ENCODE measurements at places on chromosomes 1 and 21.

DNA sequence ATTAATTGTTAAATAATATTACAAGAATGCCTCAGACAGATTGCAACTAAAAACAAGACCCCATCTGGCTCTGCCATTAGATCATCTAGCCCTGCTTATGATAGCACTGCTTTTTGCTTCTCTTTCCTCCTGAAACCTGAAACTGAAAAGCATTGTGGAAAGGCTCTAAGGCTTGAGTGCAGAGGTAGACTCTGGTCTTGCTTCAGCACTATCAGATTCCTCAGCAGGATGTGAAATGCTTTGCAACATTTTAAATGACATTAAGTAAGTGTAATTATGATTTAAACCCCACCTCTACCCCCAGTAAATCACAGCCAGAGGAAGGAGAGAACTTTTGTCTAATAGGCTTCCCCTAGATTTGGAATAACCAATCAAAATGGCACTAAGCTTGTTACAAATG, 32.9 kb downstream of the PHC2 start:
- H3K27ac ChIP-seq: no peak overlapping the region
- no peaks in the 10 kb centered on the region for H3K27me3 ChIP-seq
- no peaks in the 10 kb centered on the region for H3K36me3 ChIP-seq

- H3K36me3 ChIP-seq: no peaks in the 10 kb centered on the region
- H3K4me3 ChIP-seq: no peak overlapping the region
- no peaks in the 10 kb centered on the region for H3K27me3 ChIP-seq
- H3K27ac ChIP-seq: no peak overlapping the region
These were observed 34.4 kb upstream of the ID3 start for GRCh38 chr1:23593556-23594148.

DNA sequence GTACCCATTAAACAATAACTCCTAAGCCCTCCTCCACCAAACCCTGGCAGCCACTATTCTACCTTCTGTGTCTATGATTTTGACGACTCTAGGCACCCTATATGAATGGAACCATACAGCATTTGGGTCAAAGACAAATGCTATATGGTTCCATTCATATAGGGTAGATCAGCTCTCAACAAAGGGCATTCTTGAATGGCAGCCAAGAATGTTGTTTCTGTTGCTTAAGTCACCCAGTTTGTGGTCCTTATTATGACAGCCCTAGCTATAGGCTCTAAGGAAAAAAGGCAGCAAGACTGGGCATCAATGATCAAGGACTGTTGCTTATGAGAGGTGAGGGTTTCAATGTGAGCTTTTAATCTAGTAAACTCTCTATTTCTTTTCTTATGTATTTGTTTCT, 4.7 kb upstream of the SLC5A9 start:
- H3K27me3 ChIP-seq: no peaks in the 10 kb centered on the region
- no peaks in the 10 kb centered on the region for H3K36me3 ChIP-seq
- DNase-seq: no peak
- no peak overlapping the region for H3K27ac ChIP-seq
- H3K4me1 ChIP-seq: no peaks in the 10 kb centered on the region
- no peak overlapping the region for H3K4me3 ChIP-seq

DNA sequence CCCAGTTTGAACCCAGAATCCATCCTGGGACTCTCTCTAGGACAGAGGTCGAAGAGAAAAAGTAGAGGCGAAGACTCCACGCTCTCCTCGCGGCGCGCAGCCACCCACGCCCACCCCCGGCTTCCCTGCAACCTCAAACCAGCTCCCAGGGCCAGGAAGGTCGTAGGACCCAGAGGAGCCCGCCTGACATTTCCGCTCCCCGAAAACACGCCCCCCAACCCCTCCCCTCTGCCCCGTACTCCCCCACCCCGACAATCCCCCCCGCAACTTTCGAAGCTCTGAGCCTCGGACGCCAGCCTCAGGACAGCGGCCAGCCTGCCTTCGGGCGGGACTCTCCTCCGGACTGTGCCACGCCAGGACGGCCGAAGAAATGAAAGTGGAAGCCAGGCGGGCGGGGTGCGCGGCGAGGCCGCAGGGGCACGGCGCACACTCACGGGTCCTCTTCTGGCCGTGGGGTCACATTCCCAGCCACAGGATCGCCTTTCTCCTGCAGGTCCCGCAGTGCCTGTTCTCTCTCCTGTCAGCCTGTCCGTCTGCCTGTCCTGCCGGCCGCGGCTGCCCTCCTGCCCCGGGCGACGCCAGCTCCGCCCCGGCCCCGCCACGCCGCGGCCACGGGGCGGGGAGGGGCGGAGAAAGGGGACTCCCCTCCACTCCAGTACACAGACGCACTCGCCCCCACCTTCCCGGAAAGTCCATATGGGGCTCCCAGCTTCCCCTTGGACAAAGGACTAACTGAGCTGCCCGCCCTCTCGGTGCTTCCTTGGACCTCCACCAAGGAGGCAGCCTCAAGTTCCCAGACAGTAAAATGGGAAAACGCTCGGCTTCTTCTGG, at the start of gene MOB3C:
TSS of gene MOB3C (minus strand) at position 535 of the 831 bp plus-strand sequence. CDS start 3,490 bp downstream, outside the sequence.
- no peaks in the 10 kb centered on the region for H3K4me1 ChIP-seq
- peak within 1 kb of the TSS; percentile 61 for H3K4me3 ChIP-seq
- H3K27ac ChIP-seq: peak within 1 kb of the TSS; percentile 96
- DNase-seq: peak; percentile 90
- no peaks in the 10 kb centered on the region for H3K27me3 ChIP-seq
